ENCODE measurements at places on chromosomes 6 and 20.

- no peak for DNase-seq
Observed at GRCh38 chr6:92114091-92114675, 1305.2 kb downstream of the EPHA7 start.

DNA sequence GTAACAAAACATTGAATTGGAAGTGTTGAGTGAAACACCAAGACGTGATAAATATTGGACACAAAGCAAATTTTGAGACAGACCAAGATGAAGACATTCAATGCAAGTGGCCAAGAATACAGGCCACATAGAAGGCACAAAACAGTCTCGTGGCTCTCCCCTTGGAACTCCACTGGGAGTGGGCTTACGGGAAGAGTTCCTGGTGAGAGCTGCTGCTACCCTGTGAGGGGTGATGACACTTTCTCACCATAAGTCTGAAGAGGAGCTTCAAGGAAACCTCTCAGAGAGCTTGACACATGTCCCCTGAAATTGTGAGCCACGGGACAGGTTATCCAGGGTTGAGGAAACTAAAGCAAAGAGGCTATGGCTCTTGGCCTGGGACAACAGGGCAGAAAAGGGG is 48.6 kb upstream of the SLC22A16 start:
- DNase-seq = no peak

DNA sequence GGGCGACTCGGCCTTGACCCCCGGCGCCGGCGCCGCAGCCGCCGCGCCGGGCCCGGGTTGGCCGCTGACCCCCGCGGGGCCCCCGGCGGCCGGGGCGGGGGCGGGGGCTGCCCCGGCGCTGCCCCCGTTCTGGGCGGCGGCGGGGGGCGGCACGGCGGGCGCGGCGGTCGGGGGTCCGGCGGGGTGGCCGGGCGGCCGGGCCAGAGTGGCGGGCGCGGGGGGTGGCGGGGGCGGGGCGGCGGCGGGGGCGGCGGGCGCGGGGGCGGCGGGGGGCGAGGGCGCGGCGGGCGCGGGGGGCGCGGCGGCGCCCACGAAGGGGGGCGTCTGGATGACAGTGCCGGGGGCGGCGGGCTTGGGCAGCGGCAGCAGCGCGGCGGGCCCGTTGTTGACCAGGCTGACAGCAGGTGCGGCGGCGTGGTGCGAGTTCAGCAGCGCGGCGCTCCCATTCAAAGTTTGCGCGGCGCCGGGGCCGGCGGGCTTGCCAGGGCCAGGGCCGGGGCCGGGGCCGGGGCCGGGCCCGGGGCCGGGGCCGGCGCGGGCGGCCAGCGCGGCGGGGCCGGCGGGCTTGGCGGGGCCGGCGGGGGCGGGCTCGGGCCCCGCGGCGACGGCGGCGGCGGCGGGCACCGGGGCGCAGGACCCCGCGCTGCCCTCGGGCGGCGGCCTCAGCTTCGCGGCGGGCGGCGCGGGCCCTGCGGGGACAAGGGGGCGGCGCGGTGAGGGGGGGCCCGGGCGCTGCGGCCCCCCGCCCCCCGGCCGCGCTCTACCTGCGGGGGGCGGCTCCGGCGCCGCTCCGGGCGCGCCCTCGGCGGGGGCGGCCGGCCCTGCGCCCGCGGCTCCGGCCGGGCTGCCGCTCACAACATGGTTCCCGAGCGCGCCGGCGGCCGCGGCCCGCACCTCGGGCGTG is 659 bp downstream of the TAF4 start:
- no peak for DNase-seq

GRCh38 chr6:161273274-161273751 is 548 bp downstream of the AGPAT4 start:
- DNase-seq = peak; percentile 19

GRCh38 chr6:166820070-166820469 is 136.3 kb downstream of the RNASET2 start:
- no peak for DNase-seq

- DNase-seq = no peak
Observed at GRCh38 chr20:43744966-43745730, 18.3 kb upstream of the GTSF1L start.

GRCh38 chr6:73929405-73929804 is 233.4 kb downstream of the CD109 start:
- DNase-seq = no peak

GRCh38 chr6:16514249-16514648 is 247.0 kb downstream of the ATXN1 start:
- no peak for DNase-seq
